ENCODE measurements at places on chromosomes 2 and 18. TPM values are rescaled to one million over a fixed set of nuclear protein-coding genes. Genes with fewer than 3 reads are reported as not detected.
A peak's percentile ranks its signal among the peaks of the same experiment; 100 is the strongest.

- peaks cover 76% of the 10 kb centered on the region for H3K36me3 ChIP-seq
- H3K4me3 ChIP-seq, result no peak overlapping the region
- H3K4me1 ChIP-seq, result peaks cover 9% of the 10 kb centered on the region
- no peak overlapping the region for H3K27ac ChIP-seq
- no peak for DNase-seq
These were observed 88.8 kb downstream of the EPAS1 start for GRCh38 chr2:46385786-46386577.

DNA sequence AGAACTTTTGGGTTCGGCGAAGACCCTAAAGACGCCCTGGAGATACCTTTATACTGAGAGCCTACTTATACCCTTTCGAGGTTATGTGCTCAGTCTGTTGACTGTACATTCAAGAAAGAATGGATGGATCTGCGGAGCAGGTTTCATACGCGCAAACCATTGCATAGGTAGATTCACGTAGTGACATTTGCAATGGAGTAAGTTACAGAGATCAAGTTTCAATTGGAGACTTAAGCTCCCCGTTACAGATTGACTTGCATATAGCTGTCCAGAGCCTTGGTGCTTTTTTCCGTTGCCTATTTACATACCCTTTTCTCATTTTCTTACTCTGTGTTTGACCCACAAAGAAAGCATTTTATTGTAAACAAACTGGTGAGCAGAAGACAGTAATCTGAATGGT lies 923 bp downstream of the PSMD1 start:
- peaks cover 38% of the 10 kb centered on the region for H3K4me1 ChIP-seq
- H3K27me3 ChIP-seq, result no peaks in the 10 kb centered on the region
- peak overlapping the region; percentile 74 for H3K4me3 ChIP-seq
- peak overlapping the region; percentile 87 for H3K27ac ChIP-seq
- H3K36me3 ChIP-seq, result peaks cover 7% of the 10 kb centered on the region

GRCh38 chr2:37526323-37526722 lies 145.1 kb downstream of the CDC42EP3 start:
- H3K4me1 ChIP-seq, result peaks cover 46% of the 10 kb centered on the region
- H3K4me3 ChIP-seq, result no peak overlapping the region
- no peaks in the 10 kb centered on the region for H3K27me3 ChIP-seq

- H3K27ac ChIP-seq, result no peak overlapping the region
- no peak overlapping the region for H3K4me3 ChIP-seq
- H3K36me3 ChIP-seq, result peaks cover 28% of the 10 kb centered on the region
- no peak for DNase-seq
- peaks cover 3% of the 10 kb centered on the region for H3K4me1 ChIP-seq
These were observed 19.6 kb upstream of the RPL31 start for GRCh38 chr2:100982431-100982861.

Gene HRH4
- not detected for total RNA-seq

Gene CD226
- 2.7 TPM for total RNA-seq

Gene RNPEPL1
- total RNA-seq, result 135 TPM

Data from esophagus muscularis mucosa (tissue), 4 donors.